ENCODE measurements at places on chromosomes 2 and 18.

DNA sequence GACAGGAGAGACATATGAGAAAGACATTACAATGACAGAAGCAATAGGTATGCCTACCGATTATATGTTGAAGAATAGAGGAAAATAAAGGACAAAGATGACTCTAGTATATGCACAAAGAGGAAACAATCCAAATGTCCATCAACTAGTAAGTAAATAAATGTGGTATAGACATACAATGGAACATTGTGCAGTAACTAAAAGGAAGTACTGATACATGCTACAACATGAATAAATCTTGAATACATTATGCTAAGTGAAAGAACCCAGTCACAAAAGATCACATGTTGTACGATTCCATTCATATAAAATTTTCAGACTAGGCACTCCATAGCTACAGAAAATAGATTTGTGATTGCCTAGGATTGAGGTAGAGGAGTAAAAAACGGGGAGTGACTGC lies 28.5 kb upstream of the PGAP1 start:
- no peak for DNase-seq

GRCh38 chr18:399631-400135 lies 100.8 kb downstream of the COLEC12 start:
- DNase-seq: no peak

- no peak for DNase-seq
Observed at GRCh38 chr18:76573325-76574025, 78.4 kb upstream of the ZNF516 start.

DNA sequence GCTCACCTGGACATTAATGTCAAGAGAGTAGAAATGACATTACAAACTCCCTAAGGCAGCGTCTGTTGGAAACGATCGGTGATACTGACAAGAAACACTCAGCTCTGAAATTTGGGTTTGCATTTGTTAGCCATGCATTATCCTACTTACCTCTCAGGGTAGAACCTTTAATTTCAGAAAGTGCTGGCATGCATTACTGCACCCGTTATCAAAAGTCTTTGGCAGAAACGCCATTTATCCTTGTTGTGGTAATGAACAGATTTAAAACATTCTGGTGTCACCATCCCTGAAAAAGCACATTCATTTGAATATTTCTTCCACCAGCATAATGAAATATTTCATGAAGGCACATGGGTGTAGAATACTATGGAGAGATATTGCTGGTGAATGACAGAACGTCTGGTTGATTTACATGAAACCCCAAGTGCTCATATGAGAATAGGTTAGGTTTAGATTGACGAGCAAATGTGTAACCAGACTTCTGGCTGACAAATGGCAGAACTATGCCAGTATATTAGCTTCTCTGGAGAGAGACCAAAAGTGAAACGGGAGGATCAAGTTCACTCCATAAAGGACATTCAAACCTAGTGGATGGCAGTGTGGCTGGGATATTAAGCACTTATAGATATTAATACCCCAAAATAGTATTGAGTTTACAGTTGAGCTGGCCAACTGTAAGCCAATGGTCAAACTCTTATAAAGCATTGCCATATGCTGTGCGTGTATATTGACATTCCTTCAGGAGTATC lies 53.5 kb upstream of the ITGB6 start:
- no peak for DNase-seq

- DNase-seq: no peak
Observed at GRCh38 chr2:227447606-227448005, 24.4 kb upstream of the AGFG1 start.

- no peak for DNase-seq
Observed at GRCh38 chr2:140234116-140234515, 1453.9 kb upstream of the NXPH2 start.

DNA sequence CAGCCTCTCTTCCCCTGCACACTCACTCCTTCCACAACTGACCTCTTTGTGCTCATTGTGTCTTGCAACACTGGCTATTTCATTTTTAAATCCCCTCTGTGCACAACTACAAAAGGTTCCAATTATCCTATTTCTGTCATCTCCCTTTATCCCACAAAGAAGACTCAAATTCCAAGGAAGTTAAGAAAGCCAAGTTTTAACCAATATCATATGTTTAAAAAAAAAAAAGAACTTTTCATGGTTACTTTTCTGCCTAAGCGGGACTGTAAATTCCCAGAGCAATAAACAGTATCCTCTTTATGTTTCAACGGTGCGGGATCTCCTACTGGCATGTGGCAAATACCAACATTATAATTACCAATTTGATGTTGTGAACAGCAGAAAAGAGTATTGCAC lies 83.8 kb downstream of the DOCK10 start:
- DNase-seq: no peak

GRCh38 chr2:23526114-23526513 lies 141.1 kb downstream of the KLHL29 start:
- no peak for DNase-seq
